Activated naive CD8-positive, alpha-beta T cell treated with anti-CD3 and anti-CD28 coated beads, Interleukin-2, amount 50 U/mL, for 16 hours (primary cell): ENCODE measurements at places on chromosomes 16 and 17.

- DNase-seq, result no peak
Observed at GRCh38 chr16:1638757-1639156, 26.6 kb downstream of the CRAMP1 start.

- DNase-seq, result no peak
Observed at GRCh38 chr16:49362230-49362629, 11.4 kb upstream of the C16orf78 start.

GRCh38 chr16:88983771-88984687 lies 7.0 kb upstream of the CBFA2T3 start:
- no peak for DNase-seq

DNA sequence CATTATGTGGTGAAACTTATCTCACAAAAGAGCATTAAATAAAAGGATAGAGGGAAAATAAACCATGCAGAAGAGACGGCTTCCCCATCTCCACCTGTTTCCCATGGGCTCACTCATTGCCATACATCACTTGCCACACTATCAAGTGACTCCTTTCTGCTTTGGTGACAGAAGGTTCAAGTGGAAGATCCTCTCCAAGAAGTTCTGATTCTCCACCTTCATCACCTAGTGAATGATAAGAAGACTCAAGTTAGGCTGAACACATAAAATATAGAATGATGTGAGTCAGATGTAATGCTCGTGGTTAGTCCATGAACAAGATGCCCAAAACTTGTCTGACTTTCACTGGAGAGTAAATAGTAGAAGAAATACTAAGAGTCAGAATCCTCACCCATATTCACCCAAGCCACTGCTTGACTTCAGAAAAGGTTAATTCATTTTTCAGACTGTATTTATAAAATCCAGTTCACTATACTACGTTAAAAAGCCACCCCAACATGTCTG lies 100.1 kb upstream of the TOB1 start:
- no peak for DNase-seq

DNA sequence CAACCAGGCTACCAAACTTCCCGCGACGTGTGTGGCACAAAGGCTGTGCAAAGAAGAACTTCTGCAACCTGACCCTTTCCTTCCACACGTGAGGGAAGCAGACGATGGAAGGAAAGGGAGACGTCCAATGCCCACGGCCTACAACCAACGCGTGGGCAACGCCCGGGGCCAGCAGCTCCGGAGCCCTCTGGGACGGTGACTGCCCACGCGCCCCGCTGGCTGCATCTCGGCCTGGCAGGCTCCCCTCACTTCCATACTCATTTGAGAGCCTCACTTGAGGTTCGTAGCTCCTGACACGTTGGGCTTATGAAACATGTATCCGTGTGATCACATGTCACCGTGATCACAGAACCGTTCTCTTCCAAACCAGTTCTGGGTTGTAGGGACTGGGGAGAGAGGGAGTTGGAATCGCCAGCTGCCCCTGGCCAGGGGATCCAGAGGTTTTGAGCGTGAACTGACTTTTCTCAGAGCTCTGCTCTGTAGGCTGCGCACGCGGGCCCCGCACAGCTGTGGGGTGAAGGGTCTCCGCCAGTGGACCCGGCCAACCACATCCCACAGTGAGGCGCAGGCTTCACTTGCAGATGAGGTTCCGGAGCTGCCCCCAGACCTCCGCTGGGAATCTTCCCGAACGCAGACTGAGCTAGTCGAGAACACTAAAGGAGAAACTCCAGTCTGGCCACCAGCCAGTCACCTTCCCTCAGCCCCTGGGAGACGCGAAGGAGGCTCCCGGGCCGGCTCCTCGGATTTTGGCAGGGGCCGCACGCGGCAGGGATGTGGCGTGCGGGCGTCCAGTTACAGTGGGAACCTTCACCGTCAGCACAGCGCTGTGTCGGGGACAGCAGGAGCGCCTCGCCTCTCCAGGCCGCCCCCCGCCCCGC lies 1.0 kb downstream of the LMF1 start:
- DNase-seq, result no peak

DNA sequence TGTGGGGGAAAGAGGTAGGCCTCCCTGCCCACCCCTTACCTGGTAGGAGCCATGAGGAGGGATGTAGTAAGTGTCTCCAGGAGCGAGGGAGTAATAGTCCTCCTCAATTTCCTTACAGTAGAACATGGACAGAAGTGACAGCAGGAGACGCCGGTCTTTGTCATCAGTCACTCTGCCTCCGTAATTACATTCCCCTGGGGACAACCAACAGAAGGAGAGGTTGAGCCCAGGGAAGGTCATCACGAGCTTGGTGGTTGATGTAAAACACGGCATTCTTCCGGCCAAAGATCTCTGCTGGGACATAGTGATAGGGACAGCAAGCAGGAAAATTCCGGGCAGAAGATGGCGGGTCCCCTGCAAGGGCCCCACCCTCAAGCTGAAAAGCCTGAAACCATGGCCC lies 47.9 kb downstream of the LYRM1 start:
- no peak for DNase-seq

- no peak for DNase-seq
Observed at GRCh38 chr16:48810803-48811453, 200.9 kb upstream of the N4BP1 start.

- no peak for DNase-seq
Observed at GRCh38 chr16:11613381-11614303, 26.9 kb upstream of the LITAF start.

DNA sequence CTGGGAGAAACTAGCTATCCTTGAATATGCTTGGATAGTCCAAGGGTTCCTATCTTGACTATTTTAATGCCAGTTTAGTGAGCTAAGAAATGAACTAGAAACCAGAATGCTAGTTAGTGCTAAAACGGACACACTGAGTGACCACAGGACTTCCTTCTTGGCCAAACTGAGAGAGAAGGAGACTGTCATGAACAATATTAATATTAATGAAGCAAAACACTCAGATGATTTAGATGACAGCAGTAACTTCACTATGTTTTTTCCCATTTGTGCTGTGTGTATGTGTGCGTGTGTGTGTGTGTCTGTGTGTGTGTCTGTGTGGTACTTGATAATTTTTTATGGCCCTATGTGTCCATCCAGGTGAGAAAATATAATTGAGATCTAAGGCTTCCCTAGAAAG lies 2.2 kb upstream of the ATXN1L start:
- DNase-seq, result no peak

GRCh38 chr17:74325376-74325742 lies 667 bp upstream of the KIF19 start:
- DNase-seq, result no peak

- DNase-seq, result no peak
Observed at GRCh38 chr16:16172991-16173390, 50.3 kb downstream of the ABCC6 start.

DNA sequence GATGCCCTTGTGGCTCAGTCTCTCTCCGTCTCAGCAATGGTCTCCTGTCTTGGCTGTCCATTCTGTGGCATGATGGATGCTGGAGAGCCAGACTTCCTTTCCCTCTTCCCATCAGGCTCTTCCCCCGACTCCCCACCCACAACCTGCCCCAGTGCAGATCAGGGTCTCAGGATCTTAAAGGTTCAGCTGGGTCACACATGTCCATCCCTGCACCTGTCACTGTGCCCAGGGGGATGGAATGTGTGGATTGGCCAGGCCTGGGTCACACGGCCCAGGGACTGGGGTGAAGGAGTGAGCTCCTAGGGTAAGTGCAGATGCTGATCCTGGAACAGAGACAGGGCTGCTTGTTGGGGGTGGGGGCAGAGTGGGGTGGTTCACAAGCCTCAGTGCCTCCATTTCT lies 23.0 kb downstream of the ADGRG5 start:
- DNase-seq, result no peak

- DNase-seq, result no peak
Observed at GRCh38 chr17:81148986-81149533, 16.2 kb upstream of the PVALEF start.

- DNase-seq, result no peak
Observed at GRCh38 chr16:31194898-31195297, 7.7 kb downstream of the PYCARD start.

- DNase-seq, result no peak
Observed at GRCh38 chr16:280991-281659, 734 bp downstream of the ARHGDIG start.

DNA sequence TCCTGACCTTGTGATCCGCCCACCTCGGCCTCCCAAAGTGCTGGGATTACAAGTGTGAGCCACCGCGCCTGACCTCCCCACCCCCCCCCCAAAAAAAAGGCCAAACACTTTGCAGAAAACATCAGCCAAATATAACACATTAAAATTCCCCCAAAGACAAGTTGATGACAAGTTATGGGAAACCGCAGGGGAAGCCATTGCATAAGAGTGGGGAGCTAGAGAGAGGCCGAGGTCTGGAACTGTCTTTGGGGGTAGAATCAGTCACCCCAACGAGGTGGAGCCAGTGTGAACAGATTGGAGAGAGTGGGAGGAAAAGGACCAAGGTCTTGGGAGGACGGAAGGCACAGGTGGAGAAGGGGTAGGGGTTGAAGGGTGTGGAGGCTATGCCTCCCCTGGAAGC lies 2.8 kb downstream of the DRC3 start:
- DNase-seq, result no peak

DNA sequence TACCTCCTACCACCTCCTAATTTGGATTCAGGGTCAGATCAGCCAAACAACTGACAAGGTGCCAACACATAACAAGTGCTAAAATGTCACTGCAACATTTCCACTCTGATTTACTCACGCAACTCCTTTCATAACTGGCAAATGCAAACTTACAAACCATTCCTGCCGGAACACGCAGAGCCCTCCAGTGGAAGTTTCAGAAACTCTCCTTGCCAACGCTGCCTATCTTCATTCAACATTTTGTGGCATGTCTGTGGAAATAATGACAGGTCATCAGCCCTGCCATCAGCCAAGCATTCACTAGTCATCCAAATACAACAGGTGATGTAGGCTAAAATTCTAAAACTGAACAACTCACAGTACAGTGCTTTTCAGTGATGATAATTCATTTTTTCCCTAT lies 37.7 kb upstream of the OR3A1 start:
- DNase-seq, result no peak
